ENCODE measurements at places on chromosomes 6 and 20.

- DNase-seq, result no peak
These were observed 87.9 kb downstream of the THBS2 start for GRCh38 chr6:169165561-169166300.

GRCh38 chr20:41249411-41250281 is 67.9 kb downstream of the ZHX3 start:
- no peak for DNase-seq

DNA sequence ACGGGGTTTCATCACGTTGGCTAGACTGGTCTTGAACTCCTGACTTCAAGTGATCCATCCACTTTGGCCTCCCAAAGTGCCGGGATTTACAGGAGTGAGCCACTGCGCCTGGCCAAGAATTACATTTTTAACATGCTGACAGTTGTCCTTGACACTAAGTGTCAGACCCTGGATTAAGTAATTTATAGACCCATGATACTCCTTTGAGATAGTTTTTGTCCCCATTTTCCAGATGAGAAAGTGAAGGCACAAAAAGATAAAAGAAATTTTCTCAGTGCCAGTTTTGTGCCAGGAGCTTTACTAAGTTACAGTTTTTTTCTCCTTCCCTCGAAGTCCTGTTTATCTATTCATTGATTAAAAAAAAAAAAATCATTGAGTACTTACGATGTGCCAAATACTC is 9.8 kb upstream of the EDEM2 start:
- DNase-seq, result no peak

GRCh38 chr6:146876271-146877151 is 277.7 kb downstream of the ADGB start:
- DNase-seq, result no peak

DNA sequence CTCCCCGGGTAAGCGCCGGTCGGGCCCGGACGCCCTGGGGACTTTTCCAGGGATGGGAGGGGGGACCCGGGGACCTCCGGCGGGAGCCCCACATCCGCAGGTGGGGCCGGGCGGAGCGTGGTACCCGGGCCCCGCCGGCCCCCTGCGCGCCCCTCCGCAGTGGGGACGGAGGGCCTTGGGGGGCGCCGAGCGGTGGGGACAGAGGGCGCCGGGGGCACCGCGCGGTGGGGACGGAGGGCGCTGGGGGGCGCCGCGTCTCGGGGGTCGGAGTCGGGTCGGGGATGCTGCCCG is 270 bp downstream of the PLEKHG1 start:
- no peak for DNase-seq

- DNase-seq, result no peak
These were observed 101.1 kb downstream of the LY86 start for GRCh38 chr6:6689400-6690143.

- no peak for DNase-seq
These were observed 108.8 kb upstream of the SYNCRIP start for GRCh38 chr6:85751374-85752055.

DNA sequence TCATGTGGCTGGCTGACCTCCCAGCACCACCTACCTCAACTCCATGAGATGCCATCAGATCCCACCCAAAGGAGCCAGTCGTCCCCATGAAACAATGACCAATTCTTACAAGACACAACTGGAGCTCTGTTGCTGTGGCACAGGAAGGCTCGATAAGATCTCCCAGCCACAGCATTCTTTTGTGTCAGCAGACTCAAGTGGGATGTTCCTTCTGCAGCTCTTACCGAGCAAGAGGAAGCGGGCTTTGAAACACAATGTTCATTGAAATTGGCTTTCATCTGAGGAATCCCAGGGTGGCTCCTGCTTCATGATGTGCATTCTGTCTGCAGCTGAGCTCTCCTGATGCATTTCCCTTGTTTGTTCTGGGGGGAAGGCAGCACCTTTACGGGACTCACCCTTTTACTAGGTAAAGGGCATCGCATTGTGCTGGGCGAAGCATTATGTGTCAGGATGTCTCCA is 222.0 kb upstream of the SGK1 start:
- no peak for DNase-seq

DNA sequence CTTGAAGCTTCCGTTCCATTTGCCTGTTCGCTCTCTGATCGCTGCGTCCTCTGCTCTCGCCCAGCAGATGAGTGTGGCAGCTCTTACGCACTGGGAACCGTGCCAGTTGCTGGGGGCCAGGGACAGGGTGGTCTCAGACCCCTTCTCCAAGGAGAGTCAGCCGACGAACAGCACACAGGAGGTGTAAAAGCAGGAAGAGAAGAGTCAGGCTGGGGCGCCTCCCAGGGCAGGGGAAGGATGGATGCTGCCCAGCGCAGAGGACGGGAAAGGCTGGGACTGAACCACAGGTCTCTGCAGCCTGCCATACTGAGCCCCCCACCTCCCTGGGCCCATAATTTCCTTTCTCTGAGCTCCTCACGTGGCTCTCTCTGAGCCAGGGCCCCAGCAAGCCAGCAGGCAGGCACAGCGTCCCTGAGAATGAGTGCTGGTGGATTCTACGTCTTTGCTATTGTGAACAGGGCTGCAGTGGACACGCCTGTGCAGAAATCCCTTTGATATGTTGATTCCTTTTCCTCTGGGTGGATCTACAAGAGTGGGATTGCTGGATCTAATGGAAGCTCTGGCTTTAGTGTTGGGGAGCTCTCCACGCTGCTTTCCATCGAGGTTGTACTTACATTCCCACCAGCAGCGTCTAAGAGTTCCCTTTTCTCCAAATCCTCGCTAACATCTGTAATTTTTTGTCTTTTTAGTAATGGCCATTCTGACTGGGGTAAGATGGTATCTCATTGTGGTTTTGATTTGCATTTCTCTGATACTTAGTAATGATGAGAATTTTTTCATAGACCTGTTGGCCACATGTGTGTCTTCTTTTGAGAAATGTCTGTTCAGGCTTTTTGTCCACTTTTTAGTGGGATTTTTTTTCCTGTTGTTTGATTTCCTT is 104.1 kb downstream of the PSMB1 start:
- no peak for DNase-seq

DNA sequence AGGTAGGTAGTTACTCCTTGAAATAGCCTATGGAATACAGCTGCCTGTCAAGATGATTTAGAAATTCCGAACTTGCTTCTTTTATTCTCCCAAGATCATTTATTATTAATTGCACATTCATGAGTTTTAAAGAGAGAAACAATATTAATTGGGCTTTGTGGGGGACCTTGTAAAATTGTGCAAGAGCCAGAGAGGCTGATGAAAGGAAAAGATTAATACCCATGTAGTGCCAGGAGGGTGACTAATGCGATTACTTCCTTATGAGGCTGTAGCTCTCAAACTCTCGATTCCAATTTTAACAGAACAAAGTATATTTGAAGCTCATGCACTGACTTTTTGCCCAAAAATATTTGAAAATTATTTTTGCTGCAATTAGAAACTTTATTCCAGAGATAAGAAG is 423.8 kb upstream of the ID4 start:
- no peak for DNase-seq

- DNase-seq, result no peak
These were observed 45.3 kb upstream of the ZNF184 start for GRCh38 chr6:27517928-27518787.

Data from T follicular helper cell (primary cell).